ENCODE measurements at places on chromosomes 11 and 22.

GRCh38 chr11:68819362-68819761 lies 22.4 kb downstream of the CPT1A start:
- no peak for DNase-seq

GRCh38 chr11:115984228-115984627 lies 480.0 kb upstream of the CADM1 start:
- DNase-seq: no peak

GRCh38 chr22:39598017-39598965 lies 27.7 kb downstream of the CACNA1I start:
- DNase-seq: no peak

DNA sequence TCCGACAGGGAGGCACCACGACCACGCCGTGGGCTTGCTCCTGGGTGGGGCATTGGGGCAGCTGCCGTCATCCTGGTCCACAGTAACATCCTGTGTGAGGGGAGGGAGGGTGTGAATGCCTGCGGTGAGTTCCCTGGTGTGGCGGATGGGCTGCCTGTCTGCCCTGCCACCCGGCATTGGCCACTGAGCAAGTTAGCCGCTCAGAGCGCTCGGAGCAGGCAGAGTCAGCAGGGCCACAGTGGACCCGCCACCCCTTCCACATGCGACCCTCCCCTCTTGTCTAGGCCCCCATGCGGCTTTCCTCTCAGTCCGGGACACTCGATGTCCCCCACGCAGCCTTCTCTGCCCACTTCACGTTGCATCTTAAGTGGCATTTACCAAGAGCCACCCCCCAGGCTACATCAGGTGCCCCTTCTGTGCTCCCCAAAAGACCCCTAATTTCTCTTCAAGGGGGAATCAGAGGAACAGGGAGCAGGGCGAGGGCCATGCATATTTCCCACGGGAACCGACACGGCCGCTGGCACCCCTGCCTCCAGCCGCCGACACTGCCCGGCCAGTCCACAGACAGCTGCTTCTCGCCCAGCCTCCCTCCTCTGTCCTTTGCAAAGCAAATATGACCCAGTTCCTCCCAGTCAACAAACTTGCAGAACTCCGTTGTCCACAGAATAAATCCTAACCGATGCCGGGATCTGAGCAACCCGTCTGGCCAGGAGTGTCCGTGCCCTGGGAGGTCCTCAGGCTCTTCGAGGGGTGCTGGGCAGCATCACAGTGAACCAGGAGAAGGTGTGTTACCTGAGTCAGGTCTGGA lies 1482.1 kb downstream of the TBC1D22A start:
- no peak for DNase-seq

GRCh38 chr11:126082251-126083109 lies 19.8 kb upstream of the CDON start:
- DNase-seq: peak; percentile 17

DNA sequence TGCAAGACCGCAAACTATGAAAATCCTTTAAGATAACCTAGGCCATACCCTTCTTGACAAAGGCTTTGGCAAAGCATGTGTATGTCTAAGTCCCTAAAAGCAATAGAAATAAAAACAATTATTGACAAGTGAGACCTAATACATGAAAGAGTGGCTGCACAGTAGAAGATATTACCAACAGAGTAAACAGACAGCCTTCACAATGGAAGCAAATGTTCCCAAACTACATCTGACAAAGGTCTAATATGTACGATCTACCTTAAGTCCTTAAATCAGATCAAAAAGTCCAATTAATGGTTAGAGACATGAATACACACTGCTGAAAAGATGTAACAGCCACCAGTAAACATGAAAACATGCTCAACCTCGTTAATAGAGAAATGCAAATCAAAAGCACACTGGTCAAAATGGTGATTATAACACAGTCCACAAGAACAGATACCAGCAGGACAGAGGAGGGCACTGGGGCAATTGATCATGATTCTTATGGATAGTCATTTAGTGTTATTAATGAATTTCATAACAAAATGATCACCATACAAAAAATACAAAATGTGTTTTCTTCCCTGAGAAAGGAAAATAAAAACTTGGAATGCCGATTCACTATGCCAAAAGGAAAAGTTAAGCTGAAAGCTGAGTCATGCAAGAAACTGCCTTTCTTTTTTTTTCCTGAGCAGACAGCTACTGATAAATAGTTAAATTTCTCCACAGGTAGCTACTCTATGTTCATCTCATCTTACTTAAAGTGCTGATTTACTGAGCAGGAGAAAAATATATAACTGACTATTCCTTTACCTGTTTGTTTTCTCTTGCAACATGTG lies 102.6 kb upstream of the VPREB1 start:
- DNase-seq: no peak

- DNase-seq: peak; percentile 41
Measured at GRCh38 chr11:67252831-67253239, 13.4 kb upstream of the GRK2 start.

DNA sequence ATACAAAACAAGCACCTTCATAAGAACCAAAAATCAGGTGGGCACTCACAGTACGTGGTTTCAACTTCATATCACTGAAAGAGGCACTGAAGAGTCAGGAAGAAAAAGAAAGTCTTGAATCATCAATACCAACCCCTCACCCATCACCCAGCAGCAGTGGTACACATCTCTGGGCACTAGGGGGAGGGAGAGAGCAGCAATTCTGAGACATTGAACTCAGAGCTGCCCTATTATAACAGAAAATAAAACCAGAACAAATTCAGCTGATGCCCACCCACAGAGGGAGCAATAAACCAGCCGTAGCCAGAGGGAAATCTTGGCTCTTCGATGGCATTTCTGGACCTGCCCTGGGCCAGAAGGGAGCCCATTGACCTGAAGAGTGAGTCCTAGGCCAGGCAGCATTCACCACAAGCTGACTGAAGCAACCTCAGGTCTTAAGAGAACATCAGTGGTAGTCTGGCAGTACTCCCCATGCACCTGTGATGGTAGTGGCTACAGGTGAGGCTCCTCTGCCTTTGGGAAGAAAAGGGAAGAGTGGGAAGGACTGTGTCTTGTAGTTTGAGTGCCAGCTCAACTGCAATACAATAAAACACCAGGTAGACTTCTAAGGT lies 42.2 kb upstream of the FAM181B start:
- DNase-seq: no peak

GRCh38 chr11:64670975-64671374 lies 52.0 kb downstream of the NRXN2 start:
- DNase-seq: no peak

GRCh38 chr22:36302439-36303114 lies 49.6 kb downstream of the APOL1 start:
- no peak for DNase-seq

DNA sequence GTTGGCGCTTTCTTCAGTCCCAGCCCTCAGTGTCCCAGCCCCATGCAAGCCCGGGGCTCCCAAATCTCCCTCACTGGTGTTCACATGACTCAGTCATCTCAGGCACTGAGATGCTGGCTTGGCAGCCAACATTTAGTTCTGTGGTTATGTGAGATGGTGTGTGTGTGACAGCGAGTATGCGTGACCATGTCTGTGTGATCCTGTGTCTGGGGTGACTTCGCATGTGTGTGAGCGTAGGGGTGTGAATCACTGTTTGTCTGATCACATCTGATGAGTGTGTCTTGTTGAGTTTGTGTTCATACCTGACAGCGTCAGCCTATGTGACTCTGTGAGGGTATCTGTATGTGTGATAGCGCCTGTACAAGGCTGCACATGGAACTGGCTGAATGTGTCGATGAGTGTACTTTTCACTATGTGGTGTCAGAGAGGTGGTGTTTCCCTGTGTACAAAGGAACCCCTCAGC lies 16.2 kb downstream of the CREB3L1 start:
- no peak for DNase-seq

DNA sequence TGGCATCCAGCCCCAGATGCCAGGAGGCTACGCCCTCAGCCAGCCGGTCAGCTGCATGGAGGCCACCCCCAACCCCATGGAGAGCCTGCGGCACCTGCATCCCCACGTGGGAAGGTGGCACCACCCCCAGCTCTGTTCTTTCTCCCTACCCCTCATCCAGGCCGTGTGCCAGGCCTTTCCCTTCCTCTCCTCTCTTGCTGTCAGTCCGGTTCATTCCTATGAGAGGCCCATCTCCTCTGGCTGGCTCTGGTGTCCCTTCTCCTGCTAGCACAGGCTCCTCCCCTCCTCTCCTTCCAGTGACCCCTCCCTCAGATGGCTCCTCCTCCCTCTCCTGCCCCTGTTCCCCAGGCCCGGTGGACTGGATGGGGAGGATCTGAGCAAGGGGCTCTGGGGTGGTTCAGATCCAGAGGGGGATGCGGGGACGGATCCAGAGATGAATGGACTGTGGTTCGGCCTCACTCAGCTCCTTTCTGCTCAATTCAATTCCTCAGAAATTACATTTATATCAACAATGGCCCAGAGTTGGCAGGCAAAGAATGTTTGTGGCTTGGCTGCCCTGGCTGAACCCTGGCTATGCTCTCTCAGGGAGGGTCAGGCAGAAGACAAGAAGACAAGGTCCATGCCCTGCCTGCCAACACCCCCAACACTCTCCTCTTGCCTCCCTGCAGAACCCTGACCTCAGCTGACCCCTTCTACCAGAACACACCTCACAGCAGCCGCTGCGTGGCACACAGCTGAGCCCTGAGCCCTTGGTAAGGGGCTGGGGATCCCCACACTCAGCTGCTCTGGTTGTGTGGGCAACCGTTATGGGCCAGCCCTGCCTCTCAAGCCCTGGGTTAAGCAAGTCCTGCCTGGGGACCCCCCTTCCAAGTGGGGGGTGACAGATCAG lies 18.5 kb upstream of the LRRC10B start:
- no peak for DNase-seq

- no peak for DNase-seq
Measured at GRCh38 chr11:57254631-57255030, 17.6 kb upstream of the APLNR start.

DNA sequence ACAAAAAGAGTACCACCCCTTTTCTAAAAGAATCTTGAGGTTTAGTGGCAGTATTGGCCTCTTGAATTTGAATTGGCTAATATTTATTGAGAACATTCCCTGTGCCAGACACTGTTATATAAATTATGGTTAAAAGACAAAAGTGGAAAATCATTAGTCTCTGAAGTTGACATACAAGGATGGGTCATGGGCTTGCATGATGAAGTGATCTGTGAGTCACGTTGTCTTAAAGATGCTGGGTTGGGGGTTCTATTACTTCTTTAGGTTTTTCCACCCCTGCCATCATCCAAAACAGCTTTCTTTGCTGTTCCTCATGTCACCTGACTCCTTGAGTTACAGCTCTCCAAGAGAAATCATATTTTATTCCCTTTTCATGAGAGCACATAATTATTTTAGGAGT lies 85.0 kb downstream of the CD44 start:
- DNase-seq: no peak

DNA sequence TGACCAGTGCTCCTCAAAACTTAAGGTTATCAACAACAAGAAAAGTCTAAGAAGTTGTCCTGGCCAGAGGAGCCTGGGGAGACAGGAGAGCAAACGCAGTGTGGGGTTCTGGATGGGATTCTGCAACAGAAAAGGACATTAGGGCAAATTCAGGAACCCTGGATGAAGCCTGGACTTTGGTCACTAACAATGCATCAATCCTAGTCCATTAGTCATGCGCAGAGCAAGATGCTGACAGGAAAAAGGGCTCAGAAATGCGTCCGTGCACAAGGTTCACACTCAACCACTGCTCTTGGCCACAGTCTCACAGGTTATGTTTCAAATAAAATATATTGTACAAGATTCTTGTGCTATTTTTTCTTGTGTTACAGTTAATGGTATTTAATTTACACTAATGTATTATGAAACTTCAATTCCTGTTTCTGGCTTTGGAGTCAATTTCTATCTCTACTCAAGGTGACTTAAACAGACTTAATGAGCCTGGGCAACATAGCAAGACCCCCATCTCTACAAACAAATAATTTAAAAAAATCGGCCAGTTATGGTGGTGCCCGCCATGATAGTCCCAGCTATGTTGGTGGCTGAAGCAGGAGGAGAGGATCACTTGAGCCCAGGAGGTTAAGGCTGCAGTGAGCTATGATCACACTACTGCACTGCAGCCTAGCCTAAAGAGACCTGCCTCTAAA lies 13.6 kb downstream of the GNB1L start:
- DNase-seq: no peak
